Renal cortical epithelial cell (primary cell): ENCODE measurements at places on chromosomes 2 and 18.

- no peak for DNase-seq
Observed at GRCh38 chr2:71877636-71878035, 270.0 kb downstream of the CYP26B1 start.

DNA sequence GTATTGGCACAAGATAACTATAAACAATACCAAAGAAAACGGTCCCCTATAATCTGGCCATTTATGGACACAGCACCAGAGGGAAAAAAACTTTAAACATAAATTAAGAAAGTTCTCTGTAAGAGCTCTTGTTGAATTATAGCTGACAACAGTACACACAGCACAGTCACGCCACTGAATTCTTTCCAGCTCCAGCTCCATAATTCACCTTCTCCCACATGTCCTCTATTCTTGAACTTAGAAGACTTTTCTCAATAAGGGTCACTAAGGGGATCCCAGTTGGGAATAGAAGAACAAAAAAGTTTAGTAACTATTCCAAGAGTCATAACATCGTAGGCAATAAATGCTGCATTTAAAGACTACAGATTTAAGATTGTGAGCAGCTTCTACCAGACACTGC is 124.6 kb upstream of the CYP1B1 start:
- DNase-seq = no peak

DNA sequence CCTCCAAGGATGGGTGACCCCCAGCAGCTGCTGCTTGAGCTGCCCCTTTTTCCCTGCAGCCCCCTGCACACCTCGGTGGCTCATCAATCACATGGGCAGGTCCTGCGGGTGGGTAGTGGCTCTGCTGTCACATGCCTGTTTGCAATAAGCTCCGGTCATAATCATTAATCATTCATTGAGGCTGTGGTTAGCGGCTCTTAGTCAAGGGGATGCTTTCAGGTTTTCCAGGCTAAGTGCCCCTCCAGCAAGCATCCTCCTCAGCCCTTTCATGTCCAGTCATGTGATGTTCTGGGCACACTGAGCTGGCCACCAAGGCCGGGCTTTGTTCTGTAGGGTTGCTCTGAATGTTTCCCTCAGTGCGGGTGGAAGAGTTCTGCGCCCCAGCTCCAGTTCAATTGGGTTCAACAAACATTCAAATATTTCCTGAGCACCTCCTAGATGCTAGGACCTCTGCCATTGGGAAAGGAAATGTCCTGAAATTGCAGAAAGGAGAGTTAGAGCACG is 96.4 kb upstream of the LDAH start:
- DNase-seq = peak; percentile 9

DNA sequence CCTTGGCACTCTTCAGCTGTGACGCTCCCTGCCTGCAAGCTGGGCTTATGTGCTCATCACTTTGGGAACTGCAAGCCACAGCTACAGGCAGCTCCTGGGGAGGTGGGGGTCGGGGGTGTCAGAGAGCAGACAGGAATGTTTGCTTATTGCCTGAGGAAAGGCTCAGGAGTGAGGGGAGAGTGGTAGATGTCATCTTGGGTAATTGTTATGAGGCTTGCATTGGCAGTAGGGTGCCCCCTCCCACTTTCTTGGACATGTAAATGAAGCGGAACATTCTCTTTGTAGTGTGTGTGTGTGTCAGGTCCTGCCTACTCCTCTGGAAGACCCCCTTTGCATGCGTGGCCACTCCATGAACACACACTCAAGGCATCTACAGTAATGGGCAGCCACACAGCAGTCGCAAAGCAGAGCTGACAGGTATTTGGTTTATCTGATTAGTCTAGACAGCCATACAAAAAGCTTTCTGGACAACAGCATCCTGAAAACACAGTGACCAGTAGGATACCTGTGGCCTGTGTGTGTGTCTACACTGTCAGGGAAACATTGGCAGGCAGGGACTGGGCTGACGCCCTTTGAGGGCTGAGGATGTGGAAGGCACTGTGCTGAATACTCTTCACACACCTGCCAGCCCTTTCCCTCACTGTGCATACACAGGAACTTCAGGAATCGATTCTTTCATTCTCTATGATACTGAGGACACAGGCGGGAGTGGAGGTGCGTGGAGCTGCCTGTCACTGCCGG is 17.1 kb upstream of the MC2R start:
- DNase-seq = no peak

DNA sequence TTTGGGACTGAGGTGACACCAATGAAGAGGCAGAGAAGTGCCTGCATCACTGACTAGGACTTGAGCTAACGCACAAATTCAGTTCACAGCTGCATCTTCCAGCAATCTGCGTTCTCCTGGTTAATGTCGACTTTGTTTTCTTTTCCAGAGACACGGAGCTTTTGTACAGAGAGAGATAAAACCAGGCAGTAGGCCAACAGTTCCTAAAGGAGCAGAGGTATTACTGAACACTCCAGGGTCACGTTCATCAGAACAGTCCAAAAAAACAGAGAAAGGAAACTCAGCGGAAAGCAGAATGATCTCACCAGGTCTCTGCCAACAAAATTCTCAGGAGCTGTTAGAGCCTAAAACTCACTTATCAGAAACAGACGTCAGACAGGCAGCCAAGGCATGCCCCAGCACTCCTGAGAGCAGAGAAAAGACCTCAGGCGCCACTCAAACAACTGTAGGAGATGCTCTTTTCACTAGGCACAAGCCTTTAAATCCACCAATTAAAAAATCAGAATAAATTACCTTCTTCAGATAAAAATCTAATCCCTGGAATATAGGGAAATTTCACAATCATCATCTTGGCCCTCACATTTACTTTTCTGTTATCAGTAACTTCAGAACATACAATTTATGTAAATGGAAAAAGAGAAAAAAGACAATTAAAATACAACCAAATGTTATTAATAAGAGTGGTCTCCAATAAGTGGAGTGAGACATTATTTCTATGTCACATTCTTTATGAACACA is 95.9 kb upstream of the SPTBN1 start:
- peak; percentile 20 for DNase-seq

DNA sequence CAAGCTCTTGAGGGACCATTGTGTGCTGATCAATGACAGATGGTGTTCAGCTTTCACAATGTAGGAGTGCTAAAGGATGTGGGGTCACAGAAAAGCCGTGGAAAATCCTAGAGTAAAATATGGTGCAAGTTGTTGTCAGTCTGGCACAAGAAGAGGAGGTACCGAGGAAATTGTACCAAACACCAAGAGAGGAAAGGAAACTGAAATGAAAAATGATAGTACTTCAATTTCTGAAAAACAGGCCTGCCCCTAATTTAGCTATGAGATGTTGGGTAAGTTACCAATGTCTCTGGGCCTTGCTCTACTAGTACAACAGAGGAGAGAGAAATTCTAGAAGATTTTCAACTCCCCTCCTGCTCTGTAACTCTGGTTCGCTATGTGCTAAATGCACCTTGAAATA is 78.8 kb upstream of the PELI1 start:
- DNase-seq = no peak

DNA sequence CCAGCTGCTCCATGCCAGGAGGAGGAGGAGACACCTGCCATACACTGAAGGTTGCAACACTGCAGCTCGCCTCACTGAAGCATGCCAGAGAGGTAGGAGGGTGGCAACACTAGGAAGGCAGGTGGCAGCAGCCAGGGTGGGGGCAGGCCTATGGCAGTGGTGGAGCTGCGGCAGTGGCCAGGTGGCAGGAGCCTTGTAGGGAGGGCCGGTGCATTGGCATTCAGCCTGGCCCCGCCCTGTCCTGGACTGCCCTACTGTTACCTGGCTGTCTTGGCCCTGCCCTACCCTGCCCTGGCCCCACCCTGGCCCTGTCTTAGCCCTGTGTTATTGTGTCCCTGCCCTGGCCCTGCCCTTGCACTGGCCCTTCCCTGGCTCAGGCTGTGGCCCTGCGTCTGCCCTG is 7.4 kb upstream of the ANKRD62 start:
- DNase-seq = no peak

DNA sequence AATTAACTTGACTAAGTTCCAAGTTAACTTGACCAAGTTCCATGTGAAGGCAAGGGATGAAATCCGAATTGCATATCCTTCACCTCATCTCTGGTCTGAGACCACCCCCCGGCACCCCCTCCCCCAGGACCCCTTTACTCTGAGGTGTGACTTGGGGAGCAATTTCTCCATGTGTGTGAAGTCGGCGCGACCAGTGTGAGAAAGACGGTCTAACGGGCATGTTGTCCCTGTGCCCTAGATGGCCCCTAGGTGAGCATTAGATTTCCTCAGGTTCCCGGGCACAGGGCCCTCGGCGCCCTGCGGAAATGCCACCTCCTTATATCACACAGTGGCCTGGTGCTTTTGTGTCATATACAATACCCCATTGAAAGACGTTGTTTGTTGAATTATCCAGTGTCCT is 137.1 kb downstream of the CTIF start:
- DNase-seq = no peak

DNA sequence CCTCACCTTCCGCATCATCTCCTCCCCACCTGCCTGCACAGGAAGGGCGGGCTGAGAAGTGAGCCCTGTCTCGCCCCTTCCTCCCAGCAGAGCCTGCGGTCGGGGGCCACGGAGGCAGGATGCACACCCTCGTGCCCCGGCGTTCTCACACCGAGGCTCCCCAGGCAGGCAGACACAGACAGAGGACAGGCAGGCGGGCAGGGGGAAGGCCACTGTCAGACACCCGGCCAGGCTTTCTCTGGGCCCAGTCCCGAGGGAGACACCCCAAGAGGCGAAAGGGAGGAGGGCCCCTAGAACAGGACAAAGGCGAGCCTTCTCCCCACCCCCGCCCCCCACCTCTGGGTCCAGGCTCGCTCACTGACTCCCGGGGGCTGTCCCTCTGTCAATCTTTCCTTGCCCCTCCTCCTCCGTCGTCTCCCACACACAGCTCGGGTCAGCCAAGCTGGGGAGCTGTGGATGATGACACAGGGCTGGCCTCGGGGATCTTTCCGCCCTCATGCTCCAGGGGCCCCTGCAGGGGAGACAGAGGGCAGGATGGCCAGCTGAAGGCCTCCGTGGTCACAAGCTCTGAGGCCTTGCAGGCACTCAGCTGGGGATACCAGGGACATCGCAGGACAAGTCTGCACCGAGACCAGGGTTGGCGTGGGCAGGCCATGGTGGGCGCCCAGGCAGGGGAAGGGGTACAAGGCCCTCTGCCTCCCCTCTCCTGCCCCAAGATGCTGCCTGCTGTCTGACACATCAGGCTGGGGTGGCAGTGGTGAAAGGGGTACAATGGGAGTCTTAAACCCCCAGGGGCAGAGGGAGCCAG is 24.9 kb downstream of the BIN1 start:
- no peak for DNase-seq

GRCh38 chr18:55419132-55419946 is 168.7 kb downstream of the TCF4 start:
- DNase-seq = no peak

GRCh38 chr2:132902626-132903025 is 232.6 kb upstream of the LYPD1 start:
- DNase-seq = no peak

DNA sequence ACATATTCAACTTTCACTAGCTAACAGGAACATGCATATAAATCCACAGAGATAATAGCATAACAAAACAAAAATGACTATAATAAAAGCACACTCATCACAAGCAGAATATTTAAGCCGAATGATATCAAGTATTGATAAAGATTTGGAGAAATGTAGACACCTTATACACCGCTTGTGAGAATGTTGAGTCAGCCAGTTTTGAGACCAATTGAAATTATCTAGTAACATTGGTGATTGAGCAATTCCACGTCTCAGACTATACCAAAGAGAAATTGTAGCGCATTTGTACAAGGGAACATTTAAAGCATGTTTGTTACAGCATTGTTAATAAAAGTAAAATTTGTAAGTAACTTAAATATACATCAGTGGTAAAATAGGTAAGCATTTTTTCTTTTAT is 402.9 kb upstream of the FIGN start:
- no peak for DNase-seq

GRCh38 chr2:30026091-30027055 is 105.0 kb upstream of the ALK start:
- DNase-seq = peak; percentile 77

DNA sequence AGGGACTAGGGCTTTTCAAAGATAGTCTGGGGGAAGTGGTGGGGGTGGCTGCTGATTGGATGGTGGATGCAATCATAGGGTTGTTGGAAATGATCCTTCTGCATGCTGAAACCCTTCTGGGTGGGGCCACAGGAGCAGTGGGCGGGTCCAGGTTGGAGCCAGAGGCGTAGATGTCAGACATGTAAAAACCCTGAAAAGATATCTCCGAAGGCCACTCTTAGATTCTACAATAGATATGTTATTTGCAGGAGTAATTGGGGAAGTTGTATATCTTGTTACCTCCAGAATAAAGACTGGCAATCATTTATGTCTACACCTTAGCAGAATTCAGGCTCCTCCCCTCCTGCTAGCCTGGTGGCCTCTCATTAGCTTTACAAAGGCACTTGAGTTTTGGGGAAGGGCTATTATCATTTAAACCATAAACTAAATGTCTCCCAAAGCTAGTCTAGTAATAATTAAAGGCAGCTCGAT is 8.2 kb upstream of the FAM98A start:
- DNase-seq = no peak

DNA sequence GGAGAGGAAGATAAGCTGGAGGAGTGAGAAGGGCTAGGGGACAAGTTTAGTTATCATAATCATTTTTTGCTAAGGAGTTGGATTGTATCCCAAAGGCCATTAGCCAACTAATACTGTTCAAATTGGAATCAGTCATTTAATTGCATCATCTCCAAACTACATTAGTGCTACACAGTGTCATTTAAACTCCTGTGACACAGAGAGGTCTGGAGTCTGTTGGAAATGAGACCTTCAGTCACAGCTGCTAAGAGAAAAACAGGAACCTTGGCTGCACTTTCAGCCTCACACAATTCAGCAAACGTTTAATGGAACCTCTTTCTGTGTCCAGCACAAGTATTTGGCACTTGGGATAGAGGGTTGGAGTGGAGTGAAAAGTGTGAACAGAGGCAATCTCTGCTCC is 175.5 kb upstream of the MGAT5 start:
- DNase-seq = no peak

- DNase-seq = no peak
Observed at GRCh38 chr2:196390243-196391148, 219.1 kb upstream of the STK17B start.

DNA sequence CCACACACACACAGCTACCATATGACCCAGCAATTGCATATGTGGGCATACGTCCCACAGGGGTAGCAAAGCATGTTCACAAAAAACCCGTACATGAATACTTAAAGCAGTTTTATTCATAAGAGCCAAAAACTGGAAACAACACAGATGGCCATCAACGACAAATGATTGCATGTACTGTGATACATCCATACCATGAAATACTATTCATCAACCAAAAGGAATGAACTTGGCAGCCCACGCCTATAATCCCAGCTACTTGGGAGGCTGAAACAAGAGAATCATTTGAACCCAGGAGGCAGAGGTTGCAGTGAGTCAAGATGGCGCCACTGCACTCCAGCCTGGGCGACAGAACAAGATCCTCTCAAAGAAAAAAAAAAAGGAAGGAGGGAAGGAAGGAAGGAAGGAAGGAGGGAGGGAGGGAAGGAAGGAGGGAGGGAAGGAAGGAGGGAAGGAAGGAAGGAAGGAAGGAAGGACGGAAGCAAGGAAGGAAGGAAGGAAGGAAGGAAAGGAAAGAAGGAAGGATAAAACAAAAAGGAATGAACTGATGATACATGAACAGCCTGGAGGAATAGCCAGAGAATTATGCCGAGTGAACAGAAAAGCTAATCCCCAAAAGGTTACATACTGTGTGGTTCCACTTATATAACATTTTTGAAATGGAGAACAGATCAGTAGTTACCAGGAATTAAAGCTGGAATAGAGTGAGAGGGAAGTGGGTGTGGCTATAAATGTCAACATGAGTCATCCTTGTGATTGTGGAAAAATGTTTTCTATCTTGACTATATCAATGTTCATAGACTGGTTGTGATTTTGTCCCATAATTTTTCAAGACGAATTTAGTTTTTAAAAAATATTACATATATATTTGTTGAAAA is 19.6 kb upstream of the YPEL5 start:
- DNase-seq = peak; percentile 27
